Thymus (tissue), 14 donors: ENCODE measurements at places on chromosomes 11 and 22. TPM values are rescaled to one million over a fixed set of nuclear protein-coding genes. Genes with fewer than 3 reads are reported as not detected.

The APOBEC3B gene
- 6.8 TPM for total RNA-seq

The NRIP3 gene
- total RNA-seq = 1.2 TPM

The CCDC188 gene
- 0.09 TPM for total RNA-seq

The DNAJB7 gene
- not detected for total RNA-seq

The KDELR3 gene
- 2.3 TPM for total RNA-seq

The MYBPC3 gene
- 0.09 TPM for total RNA-seq

The TRIM5 gene
- 17.6 TPM for total RNA-seq

The KCNJ4 gene
- total RNA-seq = 0.66 TPM

The CDC42BPG gene
- 1.7 TPM for total RNA-seq

The IGHMBP2 gene
- 5.2 TPM for total RNA-seq

The OR5D18 gene
- not detected for total RNA-seq

The OR5D14 gene
- not detected for total RNA-seq
